Tracheal epithelial cell (primary cell): ENCODE measurements at places on chromosomes 7 and 10. TPM values are rescaled to one million over a fixed set of nuclear protein-coding genes. Genes with fewer than 3 reads are reported as not detected.

CPN1 gene
- not detected in 2 replicates for total RNA-seq

OR2A1 gene
- not detected in 2 replicates for total RNA-seq

C10orf143 gene
- 0.48 TPM in 1 of 2 replicates, not detected in the other for total RNA-seq

PLCE1 gene
- 0.48 and 0.85 TPM in 2 replicates for total RNA-seq

PLXDC2 gene
- total RNA-seq: 3.4 and 5.5 TPM in 2 replicates

CYTH3 gene
- total RNA-seq: 13.6 and 28.0 TPM in 2 replicates

ATRNL1 gene
- total RNA-seq: 0.43 and 0.72 TPM in 2 replicates

ITIH5 gene
- under 0.01 and 0.21 TPM in 2 replicates for total RNA-seq

SPDYE9 gene
- total RNA-seq: not detected in 2 replicates

PRLHR gene
- not detected in 2 replicates for total RNA-seq
